ENCODE measurements at places on chromosomes 2 and 18.

GRCh38 chr2:210991107-210991506 is 434.7 kb downstream of the CPS1 start:
- DNase-seq: no peak

GRCh38 chr2:202147775-202148174 is 74.7 kb downstream of the KIAA2012 start:
- DNase-seq: no peak

DNA sequence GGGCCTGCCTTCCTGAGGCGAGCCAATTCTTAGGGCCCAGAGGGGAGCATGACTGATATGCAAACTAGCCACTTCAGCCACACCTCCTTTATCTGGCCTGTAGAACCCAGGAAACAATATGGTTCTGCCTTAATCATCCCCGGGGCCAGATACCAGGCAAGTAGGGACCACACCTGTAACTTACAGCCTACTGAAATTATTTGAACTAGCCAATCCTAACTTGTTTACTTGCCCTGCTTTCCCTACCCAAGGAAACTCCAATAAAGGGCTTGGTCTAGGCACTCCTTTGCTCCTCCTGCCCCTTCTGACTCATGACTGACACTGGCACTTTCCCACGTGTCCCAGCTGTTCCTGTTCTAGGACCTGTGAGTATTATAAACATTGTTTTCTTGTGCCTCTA is 57.6 kb downstream of the MYOM1 start:
- no peak for DNase-seq

- DNase-seq: no peak
These were observed 142.9 kb upstream of the FIGN start for GRCh38 chr2:163878718-163879117.

Measured in activated gamma-delta T cell (primary cell).